ENCODE measurements at places on chromosomes 1 and 21.

- no peak for DNase-seq
Measured at GRCh38 chr1:67679691-67680090, 5.3 kb upstream of the GADD45A start.

DNA sequence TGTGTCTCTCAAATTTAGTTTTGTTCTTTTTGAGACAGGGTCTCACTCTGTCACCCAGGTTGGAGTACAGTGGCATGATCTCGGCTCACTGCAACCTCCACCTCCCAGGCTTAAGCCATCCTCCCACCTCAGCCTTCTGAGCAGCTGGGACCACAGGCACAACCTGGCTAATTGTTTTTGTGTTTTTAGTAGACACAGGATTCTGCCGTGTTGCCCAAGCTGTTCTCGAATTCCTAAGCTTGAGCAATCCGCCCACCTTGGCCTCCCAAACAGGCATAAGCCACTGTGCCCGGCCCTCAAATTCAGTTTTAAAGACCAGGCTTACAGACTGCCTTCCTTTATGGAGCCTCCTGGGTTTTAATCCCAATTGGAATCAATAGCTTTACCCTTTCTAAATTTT, 83.7 kb upstream of the SELENON start:
- no peak for DNase-seq

GRCh38 chr1:5099558-5099957, 445.1 kb downstream of the AJAP1 start:
- DNase-seq: no peak

DNA sequence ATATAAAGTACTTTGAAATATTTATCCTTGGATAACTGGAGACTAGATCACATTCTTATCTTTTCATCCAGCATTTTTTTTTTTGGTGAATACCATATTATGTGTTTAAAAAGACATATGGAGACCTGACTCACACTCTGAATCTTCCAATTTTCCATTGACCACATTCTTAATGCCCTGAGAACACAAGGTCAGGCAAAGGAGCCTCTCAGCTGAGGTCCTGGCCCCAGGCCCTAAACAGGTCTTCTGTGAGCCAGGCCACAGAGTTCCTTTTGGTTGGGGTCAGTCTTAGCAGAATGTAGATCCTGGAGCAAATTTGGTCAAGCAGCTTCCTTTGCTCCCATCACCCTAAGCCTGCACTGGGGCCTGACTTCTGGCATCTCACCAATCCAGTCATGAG, 390.1 kb upstream of the ST6GALNAC5 start:
- no peak for DNase-seq

DNA sequence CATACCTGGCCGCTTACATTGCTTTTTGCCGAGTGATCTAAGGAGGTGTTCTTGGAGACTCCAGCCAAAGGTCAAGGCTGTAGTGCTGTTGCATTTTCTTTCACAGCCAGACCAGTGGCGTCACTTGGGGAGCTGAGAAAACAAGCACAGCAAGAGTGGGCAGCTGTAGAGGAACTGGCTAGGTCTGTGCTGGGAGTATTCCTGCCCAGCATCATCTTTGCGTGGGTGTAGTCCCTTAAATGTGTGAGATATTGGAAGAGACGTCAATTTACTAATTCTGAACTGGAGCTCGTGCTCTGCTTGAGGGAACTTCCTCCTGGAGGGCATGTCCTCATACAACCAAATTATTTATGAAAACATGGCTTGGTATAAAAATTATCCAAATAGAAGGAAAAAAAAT, 10.2 kb downstream of the UBIAD1 start:
- DNase-seq: no peak

DNA sequence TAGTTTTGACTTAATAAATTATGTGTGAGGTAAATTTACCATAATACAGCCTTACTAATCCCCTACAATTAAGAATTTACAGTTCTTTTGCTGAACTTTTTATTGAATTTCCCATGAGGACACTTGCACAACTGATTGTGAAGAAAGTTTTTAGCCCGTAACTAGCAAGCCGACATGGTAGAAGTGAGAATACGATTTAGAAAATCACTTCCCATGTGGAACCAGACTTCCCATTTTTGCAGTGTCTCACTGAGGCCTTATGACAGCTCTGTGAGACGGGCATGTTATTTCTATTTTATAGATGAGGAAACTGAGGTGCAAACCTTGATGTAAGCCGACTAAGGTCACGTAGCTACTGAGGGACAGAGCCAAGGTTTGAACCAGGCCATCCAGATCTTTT, 32.5 kb upstream of the LMO4 start:
- DNase-seq: no peak

DNA sequence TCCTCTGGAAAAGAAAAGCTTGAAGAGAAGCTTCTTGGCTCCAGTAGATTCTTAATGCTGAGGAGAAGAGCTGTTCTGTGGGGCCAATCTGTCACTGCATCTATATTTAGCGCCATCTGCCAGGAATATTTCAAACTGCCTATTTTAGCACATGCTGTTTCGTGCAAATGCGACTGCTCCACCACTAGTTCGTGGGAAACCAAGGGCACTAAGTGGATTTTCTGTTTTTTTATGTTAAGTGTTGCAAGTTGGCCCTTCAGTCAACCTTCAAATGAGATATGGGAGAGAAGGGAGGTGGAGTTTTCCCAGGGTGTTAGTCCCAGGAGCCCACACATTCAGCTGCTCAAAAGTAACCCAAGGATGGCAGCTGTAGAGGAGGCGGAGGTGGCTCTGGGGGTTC, 91.9 kb downstream of the TSEN15 start:
- DNase-seq: no peak

GRCh38 chr1:165031001-165031400, 325.5 kb downstream of the LMX1A start:
- DNase-seq: no peak

DNA sequence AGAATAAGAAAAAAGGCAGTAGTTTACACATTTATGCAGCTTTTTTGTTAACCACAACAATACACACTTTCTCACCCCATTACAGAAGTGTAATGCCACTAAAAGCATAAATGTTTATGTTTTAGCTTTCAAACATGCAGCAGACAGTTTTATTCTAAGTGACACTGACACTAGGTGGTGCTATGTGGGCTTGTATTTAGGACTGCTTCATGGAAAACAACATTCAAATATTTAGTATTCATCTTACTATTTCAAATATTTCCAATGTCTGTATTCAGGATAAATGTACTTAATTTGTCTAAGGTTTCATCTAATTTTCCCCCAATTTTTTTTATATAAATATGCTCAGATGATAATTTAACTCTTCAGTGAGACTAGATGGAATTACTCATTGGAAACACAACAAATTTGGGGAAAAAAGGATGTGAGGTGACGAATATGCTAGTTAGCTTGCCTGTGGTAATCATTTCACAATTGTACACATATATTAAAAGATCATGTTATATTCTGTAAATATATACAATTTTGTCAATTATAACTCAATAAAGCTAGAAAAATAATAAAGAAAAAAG, 71.4 kb downstream of the USP1 start:
- peak; percentile 49 for DNase-seq

DNA sequence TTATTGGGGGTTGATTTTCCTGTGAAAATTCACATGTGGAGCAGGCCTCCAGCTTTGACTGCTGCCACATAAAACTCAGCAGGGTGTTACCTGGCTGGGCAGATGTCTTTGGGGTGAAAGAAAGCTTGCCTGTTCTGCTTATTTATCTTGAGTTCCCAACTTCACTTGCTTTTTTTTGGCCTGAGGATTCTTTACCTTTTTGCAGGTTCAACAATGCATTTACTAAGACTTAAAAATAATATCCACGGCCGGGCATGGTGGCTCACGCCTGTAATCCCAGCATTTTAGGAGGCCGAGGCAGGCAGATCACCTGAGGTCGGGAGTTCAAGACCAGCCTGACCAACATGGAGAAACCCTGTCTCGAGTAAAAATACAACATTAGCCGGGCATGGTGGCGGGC, 509.1 kb downstream of the KIF26B start:
- DNase-seq: no peak

DNA sequence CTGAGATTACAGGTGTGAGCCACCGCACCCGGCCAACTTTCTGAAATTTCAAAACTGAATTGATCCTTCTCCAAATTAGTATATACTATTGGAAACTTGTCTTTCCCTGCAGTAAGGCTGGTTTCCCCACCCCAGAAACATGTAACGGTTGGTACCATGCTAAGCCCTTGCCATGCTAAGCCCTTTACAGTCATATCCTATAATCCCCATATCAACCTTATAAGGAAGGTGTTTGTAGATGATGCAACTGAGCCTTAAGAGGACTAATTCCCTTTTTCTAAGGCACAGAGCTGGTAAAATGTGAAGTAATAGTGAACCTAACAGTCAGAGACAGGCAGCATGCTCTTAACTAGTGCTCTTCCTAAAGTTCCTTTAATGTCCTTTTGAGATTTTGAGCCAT, 413.7 kb downstream of the DISC1 start:
- no peak for DNase-seq

GRCh38 chr1:90708826-90709225, 8.3 kb downstream of the BARHL2 start:
- DNase-seq: no peak

DNA sequence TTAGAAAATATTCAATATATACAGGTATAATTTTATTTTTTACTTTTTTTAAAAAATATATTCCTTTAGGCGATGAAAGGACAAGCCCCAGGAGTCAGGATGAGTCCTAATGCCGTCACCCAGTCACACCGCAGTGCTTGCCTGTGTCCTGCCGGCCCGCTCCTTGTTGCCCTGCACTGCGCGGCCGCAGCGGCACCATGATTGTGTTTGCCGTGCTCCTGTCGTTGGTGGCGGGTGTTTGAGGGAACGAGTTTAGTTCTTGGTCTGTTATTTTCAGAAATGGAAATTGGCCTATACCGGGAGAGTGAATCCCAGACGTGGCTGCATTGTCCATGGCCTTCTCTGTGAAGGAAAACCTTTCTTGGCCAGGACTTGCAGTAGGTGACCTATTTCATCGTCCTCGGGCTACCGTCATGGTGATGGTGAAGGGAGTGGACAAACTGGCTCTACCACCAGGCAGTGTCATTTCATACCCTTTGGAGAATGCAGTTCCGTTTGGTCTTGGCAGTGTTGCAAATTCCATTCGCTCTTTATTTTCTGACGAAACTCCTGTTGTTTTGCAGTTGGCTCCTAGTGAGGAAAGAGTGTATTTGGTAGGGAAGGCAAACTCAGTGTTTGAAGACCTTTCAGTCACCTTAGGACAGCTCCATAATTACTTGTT, 45.9 kb upstream of the CRB1 start:
- no peak for DNase-seq

DNA sequence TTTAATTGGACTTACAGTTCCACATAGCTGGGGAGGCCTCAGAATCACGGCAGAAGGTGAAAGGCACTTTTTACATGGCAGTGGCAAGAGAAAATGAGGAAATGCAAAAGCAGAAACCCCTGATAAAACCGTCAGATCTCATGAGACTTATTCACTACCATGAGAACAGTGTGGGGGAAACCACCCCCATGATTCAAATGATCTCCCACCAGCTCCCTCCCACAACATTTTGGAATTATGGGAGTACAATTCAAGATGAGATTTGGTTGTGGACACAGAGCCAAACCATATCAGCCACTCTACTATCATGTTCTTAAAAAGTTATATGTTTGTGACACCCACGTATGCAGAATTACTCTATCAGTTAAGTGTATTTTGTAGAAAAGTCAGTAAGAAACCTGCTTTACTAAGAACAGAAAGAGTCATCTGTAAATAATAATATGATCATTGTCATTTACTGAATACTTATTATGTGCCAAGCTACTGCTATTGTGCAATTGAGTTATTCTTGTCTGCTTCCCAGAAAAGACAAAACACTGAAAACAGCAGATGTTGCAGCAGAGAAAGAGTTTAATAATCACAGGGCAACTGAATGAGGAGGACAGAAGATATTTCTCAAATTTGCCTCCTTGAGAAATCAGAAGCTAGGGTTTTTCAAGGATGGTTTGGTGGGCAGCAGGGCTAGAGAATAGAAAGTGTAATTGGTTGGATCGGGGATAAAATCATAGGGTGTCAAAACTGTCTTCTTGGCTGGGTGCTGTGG, 207.7 kb upstream of the FGGY start:
- no peak for DNase-seq

DNA sequence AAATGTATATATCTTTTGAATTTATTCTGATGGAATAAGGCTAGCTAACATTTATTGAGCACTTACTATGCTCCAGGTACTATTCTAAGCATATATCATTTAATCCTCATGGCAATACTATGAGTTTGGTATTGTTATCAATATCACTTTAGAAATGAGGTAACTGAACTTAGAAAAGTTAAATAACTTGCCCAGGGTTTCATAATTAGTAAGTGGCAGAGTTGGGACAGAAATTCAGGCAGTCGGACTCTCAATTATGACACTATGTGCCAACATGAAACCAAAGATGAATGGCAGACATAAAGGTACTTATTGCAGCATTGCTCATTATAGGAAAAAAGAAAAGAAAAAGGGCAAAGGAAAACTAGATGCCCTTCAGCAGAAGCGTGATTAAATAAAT, 48.2 kb downstream of the RAB3GAP2 start:
- no peak for DNase-seq

GRCh38 chr1:47235241-47235681, 3.2 kb upstream of the TAL1 start:
- no peak for DNase-seq

- no peak for DNase-seq
Measured at GRCh38 chr1:15963363-15963967, 12.4 kb downstream of the ZBTB17 start.

DNA sequence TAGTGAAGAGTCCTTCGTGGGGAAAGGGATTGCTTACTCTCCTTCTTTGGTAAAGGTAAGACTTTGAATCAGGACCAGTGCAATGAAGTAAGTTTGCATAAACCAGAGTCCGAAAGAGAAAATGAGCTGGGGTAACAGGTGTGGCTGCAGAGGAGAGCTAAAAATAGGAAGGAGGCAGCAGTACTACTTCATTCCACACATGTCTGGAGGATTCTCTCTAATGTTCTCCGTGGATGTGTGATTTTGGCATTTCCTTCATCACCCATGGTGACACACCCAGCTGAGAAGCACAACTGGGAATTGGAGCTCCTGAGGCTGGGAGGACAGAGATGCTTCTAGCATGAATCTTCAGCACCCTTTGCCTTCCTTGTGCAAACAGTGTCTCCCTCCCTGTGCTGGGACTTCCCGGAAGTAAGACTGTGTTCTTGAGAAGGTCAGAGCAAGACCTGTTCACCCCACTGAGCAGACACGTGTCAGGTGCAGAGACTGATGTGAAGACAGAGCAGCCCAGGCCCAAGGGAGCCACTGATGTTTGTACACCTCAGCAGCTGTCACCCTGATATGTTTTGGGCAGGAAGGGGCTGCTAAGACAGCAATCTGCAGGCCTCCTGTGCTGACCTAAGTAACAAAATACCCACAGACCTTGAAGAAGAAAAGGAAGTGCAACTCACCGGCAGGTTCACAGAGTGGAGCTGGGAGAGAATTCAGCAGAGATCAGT, 13.3 kb downstream of the FCRL1 start:
- no peak for DNase-seq

DNA sequence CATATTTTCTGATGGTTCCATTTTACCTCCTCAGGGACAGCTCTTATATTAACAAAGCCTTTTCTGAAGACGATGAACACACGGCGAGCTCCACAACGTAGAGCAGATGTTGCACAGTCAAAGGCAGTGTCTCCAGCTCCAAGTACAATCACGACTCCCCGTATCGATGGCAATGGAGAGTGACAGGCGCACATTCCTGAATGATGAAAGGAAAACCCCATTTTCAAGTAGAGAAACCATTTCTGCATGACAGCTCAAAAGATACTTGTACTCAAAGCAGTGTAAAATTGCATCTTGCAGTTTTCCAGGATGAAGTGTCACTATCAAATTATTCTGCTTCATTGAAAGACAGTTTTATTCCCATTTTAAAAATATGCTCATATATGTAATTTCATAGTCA, 327.6 kb downstream of the DPYD start:
- DNase-seq: no peak

- no peak for DNase-seq
Measured at GRCh38 chr1:101165954-101166353, 70.9 kb upstream of the S1PR1 start.

GRCh38 chr1:209176866-209177430, 406.6 kb upstream of the CAMK1G start:
- DNase-seq: no peak
